ENCODE measurements at places on chromosomes 1 and 21.

DNA sequence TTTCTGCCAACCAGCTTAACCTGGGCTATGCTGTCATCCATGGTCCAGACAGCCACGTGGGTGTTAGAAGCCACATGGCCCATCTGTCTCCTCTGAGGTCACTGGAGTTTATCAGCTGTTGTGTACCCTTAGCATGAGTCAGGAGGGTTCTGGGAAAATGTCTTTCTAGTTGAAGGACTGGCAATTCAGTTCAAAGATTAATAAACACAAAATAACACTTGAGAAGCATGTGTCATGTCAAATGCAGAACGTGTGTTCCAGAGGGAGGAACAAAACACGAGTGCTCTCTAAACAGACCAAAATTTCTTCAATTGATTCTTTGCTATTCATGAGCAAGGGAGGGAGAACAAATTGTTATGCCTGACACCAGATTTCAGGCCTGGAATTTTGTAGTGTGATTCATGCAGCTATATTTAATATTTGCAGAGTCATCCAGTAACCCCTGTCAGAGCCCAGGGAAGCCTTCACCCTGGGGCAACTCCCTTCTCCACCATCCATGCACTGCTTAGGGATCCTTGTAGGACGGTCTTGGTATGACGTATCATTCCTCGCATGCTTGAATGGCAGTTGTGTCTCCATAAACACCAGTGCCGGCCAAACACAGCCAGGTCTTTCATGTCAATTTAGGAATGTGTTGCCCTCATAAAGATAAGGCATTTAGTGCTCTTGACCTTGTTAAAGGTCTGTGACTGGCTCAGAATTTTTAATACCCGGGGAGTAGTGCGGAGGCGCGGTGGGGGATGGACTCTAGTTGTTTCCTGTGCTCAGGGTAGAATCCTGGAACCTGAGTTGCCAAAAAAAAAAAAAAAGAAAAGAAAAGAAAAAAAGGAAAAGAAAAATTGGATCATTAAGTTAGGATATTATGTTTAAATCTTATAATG, 27.7 kb upstream of the DYRK1A start:
- DNase-seq, result no peak

GRCh38 chr1:194717941-194718340, 1531.5 kb upstream of the B3GALT2 start:
- no peak for DNase-seq

- DNase-seq, result no peak
Measured at GRCh38 chr1:147478521-147478920, 62.8 kb upstream of the BCL9 start.

GRCh38 chr1:30786264-30786991, 28.9 kb upstream of the LAPTM5 start:
- DNase-seq, result no peak
